MG63 (cell line): ENCODE measurements at places on chromosomes 4 and X. TPM values are rescaled to one million over a fixed set of nuclear protein-coding genes. Genes with fewer than 3 reads are reported as not detected.

DNA sequence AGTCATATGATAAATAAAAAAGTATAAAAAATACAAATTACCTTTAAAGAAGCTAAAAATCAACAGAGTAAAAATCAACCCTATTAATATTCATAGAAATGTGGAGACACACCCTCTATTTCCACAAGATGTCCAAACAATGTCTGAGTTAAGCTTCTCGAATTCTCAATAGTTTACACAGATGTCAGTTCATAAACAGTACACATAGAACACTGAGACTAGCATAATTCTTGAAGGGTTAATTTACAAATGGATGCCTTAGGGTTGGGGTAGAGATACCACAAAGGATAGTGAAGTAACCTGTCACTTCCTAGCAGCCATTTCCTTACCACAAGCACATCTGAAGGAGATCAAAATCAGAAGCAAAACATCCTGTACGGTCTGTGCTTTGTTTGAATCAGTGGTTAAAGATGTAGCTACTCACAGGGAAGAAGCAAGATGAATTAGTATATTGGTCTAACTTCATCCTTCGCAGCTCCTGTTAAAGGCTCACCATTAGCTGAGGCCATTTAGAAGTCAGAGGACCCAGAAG lies 2393.9 kb downstream of the ARAP2 start:
- no peak for DNase-seq

DNA sequence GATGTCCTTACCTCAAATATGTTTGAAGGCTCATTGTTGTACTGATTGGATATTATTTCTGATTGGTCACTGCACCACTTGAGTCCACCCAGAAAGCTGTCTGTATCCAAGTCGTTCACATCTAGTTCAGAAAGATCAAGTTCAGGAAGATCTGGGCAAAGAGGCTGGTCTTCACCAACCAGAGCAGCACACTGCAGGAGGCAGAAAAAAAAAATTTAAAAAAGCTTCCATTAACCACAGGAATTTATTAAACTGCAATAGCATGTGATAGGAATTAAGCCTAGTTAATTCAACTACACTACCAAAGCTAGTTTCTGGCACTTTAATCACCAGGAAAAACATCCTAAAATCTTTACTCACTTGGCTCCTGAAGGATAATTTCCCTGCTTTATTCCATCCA lies 5.1 kb downstream of the PPARGC1A start:
- DNase-seq: no peak

DNA sequence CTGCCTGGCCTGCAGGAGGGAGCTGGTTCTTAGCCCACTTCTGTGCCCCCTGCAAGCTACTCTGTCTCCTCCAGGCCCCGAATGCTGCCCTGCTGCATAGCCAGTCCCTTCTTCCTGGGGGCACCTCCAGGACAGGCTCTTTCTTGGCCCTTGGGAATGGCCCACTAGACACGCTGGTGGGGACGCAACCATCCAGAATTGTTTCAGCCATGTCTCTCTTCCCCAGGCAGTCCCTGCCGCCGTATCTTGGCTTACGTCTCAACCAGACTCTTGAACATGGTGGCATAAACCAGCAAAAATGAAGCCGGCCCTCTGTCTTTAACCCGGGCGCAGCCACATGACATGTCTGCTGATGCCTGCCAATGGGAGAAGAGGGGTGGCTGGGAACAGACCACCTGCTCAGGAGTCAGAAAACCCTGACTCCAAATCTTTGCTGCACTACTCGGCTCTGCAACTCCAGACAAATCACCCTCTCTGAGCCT lies 9.0 kb downstream of the LRPAP1 start:
- DNase-seq: no peak

DNA sequence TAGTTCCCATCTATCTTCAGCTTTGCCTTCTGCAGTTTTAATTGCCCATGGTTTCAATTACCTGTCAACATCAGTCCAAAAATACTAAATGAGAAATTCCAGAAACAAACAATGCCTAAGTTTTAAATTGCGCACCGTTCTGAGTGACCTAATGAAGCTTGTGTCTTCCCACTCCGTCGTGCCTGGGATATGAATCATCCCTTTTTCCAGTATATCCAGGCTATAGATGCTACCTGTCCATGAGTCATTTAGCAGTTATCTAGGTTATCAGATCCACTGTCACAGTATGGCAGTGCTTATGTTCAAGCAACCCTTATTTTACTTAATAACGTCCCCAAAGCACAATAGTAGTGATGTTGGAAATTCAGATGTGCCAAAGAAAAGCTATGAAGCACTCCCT lies 363.6 kb upstream of the FAM241A start:
- no peak for DNase-seq

GRCh38 chr4:90792696-90793095 lies 665.5 kb downstream of the CCSER1 start:
- no peak for DNase-seq

GRCh38 chr4:2487632-2488031 lies 18.7 kb downstream of the RNF4 start:
- no peak for DNase-seq

DNA sequence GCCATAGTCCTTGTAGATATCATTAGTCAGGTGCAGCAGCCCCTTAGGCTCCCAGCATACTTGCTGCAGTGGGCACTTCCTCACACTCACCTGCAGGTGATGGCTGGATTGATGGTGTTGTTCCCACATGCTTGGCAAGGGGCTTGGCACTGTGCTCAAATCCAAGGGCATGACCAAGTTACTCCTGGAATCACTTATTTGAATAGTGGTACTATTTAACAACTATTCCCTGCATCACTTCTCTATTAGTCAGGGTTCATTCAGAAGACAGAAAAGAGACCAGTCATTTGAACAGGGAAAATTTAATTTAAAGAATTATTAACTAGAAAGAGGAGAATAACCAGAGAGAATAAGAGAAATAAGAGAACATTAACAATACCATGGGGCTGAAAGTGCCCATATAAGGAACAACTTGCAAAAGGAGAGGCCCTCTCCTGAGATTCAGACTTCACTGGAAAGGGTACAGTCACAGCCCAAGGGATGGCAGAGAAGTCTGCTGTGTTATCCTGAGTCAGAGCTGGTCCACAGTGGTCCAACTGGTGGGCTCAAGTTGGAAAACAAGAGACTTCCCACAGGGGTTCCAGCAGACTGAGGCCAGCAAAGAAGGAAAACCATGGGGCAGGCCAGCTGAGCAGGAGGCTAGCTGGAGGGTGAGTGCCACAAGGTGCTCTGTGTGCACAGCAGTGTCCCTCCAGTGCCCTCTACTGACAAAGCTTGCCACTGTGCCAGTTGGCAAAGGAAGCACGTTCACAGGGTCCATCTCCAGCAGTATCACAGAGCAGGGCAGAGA lies 9.8 kb downstream of the SPP1 start:
- peak; percentile 37 for DNase-seq

DNA sequence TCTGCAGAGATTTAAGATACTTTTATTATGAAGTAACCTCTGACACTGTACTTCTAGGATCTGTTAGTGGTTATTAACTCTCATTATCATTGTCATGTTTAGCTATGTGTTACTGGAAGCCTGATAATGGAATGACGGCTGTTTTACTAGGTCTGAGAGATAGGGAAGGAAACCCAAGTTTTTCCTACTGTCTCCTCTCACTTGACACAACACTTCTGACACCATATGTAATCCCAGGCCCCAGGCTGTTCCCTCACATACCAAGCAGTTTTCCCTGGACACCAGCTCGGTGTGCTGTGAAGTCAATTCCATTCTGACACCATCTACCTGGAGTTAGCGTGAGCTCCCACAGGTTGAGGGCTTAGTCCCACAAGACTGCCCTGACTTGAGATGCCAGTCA lies 85.6 kb downstream of the ZNF674 start:
- DNase-seq: no peak

GRCh38 chr4:119729835-119730670 lies 101.4 kb upstream of the PDE5A start:
- peak; percentile 85 for DNase-seq

- DNase-seq: no peak
These were observed 289.5 kb downstream of the GLUD2 start for GRCh38 chrX:121336831-121337421.

- DNase-seq: no peak
These were observed 961.8 kb downstream of the SH3BGRL start for GRCh38 chrX:82163701-82164100.

DNA sequence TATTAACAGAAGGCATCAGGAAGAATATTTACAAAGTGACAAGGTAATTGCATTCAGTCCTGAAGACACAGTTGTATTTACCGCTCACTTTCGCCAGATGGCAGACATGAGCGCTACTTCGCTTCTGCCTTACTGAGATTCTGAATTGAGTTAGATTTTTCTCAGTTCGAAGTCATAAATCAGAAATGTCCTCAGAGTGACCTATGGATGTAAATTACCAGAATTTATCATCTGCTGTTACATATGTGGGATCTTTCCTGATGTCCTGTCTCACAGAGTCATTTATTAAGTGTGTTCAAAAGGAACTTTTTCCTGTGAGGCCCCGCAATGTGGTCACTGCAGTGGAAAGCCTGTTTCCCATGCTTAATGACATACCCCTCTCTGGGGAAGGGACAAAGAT lies 97.3 kb upstream of the DCLK2 start:
- DNase-seq: peak; percentile 12

DNA sequence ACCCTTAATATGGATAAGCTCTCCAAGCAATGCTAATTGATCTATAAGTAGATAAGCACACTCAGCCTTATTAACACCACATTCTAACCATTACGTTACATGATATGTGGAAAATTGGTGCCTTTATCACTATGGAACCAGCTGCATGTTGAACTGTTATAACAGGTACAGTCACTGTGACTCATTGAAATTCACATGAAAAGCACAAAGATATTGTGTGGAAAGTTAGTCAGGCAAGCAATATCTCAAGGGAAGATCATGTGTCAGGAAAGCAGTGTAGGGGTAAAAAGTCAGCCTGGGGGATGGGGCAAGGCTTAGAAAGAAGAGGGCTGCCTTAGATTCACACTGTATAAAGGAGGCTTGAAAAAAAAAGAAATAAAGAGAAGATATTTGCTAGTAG lies 313.7 kb upstream of the SMIM31 start:
- DNase-seq: no peak

GRCh38 chrX:71872542-71873458 lies 37.8 kb upstream of the NHSL2 start:
- no peak for DNase-seq

- DNase-seq: peak; percentile 49
These were observed 40.2 kb downstream of the ATP10D start for GRCh38 chr4:47525154-47525819.

- no peak for DNase-seq
These were observed 52.5 kb downstream of the GBA3 start for GRCh38 chr4:22745234-22745633.

- DNase-seq: no peak
These were observed 137.3 kb downstream of the BMPR1B start for GRCh38 chr4:94895081-94895480.

GRCh38 chr4:71065991-71066510 lies 72.6 kb downstream of the DCK start:
- DNase-seq: no peak

DNA sequence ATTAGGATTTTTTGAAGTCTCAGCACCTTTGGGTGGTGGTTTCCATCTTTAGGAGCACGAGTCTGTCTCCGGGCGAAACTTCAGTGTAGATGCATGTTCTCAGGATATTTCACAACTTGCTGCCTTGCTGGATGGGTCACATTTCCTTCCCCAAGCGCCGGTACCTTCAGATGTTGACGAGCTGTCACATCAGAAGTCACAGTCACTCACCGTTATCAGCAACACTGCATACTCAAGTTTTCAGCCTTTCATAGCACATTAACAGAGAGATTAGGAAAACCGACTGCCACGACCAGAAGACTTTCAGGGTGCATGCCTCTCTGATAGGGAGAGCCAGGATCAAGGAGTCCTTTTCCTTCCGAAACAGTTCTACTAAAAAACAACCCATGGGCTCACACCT lies 77.8 kb downstream of the SHROOM2 start:
- no peak for DNase-seq

- no peak for DNase-seq
These were observed 244.3 kb downstream of the RBMX2 start for GRCh38 chrX:130645955-130646583.

Gene ARHGEF38
- not detected in 2 replicates for total RNA-seq

Gene TRIM75
- total RNA-seq: not detected in 2 replicates

Gene HNRNPDL
- total RNA-seq: 228 and 261 TPM in 2 replicates

Gene ITM2A
- total RNA-seq: not detected in 2 replicates

Gene STK32B
- total RNA-seq: not detected in 2 replicates

Gene GPC3
- 1.1 TPM in 1 of 2 replicates, not detected in the other for total RNA-seq

Gene SPRY1
- 1.9 and 2.0 TPM in 2 replicates for total RNA-seq

Gene STOX2
- 0.89 and 1.8 TPM in 2 replicates for total RNA-seq

Gene RBMX2
- total RNA-seq: 24.4 and 39.5 TPM in 2 replicates

Gene C4orf17
- total RNA-seq: not detected in 2 replicates
